ENCODE measurements at places on chromosomes 5 and 9.
A peak's percentile ranks its signal among the peaks of the same experiment; 100 is the strongest.

DNA sequence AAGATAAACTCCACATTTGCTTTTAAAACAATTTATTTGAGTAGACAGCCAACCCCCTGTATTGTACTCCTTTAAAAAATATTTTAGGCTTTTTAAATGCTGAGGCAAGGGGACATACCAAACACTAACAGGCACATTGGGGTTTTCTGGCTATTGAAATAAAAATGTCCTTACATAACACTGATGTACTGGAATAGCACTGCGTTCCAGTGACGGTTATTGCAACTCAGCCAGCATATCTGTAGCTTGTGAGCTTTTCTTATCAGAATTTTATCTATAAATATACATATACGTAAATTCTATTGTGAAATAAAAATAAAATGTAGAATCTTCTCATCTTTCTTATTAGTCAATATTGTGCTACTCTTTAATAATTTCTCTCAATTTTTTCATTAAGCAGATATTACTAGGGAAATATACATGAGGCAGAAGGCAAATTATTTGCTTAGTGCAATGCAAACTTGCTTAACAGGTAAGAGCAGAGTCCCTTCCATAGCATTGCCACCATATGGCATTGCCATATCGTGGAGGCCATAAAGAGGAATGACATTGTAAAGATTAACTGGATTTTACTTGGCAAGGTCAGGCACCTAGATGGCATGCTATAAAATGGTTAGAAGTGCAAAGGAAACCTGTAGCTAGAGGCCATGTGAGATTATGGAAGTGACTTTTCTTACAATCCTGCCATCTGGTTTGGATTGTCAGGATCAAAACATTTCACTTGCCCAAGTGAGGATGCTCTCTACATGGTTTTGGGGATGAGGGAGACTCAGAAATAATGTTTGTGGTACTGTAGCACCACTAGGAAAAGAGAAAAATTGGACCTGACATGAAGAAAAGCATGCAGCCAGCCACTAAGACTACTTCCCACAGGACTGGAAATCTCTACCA is 94.8 kb upstream of the CDKN2B start:
- no peak for DNase-seq

GRCh38 chr5:33238826-33239695 is 201.7 kb upstream of the TARS1 start:
- DNase-seq, result no peak

- no peak for DNase-seq
Measured at GRCh38 chr9:114029311-114030170, 48.6 kb downstream of the AMBP start.

DNA sequence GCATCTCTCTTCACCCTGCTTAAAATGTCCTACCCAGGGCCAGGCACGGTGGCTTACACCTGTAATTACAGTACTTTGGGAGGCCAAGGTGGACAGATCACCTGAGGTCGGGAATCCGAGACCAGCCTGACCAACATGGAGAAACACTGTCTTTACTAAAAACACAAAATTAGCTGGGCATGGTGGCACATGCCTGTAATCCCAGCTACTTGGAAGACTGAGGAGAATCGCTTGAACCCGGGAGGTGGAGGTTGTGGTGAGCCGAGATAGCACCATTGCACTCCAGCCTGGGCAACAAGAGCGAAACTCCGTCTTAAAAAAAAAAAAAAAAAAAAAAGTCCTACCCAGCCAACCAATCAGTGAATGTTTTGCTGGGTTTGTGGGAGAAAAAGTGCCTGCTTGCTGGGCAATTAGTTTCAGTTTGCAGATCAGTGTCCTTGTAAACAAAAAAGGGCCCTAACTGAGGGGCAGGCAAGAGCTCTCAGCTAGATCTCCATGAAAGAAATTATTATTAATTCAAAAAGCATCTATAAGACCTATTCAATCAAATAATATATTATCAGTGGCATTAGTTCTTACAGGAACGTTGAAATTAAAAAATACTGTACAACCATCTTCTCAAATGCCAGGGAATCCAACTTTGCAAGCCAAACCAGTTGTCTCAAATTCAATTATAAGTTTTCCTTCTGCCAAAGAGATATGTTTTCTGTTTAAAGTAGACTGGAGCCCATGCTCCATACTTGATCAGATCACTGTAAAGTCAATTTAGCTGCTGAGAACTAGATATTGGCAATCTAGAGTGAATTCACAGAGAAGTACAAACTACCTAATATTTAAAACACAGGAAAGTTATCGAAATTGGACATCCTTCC is 3.9 kb downstream of the MEGF9 start:
- DNase-seq, result peak; percentile 44

- no peak for DNase-seq
Measured at GRCh38 chr5:125323613-125324012, 577.2 kb upstream of the ZNF608 start.

GRCh38 chr5:2797160-2797559 is 45.7 kb upstream of the IRX2 start:
- DNase-seq, result no peak

DNA sequence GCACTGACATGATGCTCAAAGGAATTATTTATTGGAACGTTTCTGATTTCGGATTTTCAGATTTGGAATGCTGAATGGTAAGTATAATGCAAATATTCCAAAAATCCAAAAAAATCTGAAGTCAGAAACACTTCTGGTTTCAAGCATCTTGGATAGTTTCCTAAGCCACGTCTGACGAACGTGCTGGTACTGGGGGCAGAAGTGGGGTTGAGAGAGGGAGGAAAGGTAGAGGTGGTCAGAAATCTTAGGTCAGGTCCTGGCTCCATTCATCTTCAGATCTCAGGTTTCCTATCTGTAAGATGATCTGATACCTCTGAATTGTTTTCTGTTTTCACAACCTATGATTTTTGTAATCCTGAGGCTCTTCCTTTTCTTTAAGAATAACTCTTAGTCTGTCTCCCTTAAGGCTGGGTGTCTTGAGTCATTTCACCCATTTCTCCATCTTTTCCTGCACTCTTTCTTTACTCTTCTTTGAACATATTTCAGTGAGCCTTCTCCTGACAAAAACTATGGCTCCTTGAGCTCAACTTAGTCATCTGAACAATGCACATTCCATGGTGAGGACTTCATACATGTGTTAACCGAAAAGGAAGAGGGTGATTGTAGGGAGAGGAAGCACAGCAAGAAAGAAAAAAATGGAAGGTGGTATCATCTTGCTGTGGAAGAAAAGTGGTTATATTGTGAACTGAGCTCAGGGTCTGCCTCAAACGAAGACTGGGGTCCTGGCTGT is 3.3 kb downstream of the SGCD start:
- DNase-seq, result no peak

DNA sequence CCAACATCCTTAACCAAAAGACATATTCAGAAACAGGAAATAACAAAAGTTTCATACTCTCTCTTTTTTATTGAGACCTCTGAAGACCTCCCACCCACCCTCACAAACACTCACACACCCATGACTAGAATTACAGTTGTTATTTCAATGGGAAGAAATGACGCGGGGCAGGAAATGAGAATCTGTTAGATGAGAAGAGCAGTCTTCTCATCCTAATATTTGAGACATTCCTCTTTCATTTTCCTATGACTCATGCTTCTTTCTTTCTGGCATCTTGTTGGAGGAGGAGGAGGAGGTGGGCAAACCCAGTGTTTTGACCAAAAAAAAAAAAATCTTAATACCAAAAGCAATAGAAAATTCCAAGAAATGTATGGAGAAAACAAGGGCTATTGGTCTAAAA is 179.5 kb upstream of the TARS1 start:
- DNase-seq, result no peak
